ENCODE measurements at places on chromosomes 2 and 18. TPM values are rescaled to one million over a fixed set of nuclear protein-coding genes. Genes with fewer than 3 reads are reported as not detected.
A peak's percentile ranks its signal among the peaks of the same experiment; 100 is the strongest.

The ALPG gene
- total RNA-seq, result 0.16 TPM

GRCh38 chr18:6810191-6810590, 80.7 kb downstream of the ARHGAP28 start:
- peaks cover 7% of the 10 kb centered on the region for H3K4me1 ChIP-seq
- no peak for DNase-seq
- H3K36me3 ChIP-seq, result no peaks in the 10 kb centered on the region
- no peak overlapping the region for H3K27ac ChIP-seq
- no peak overlapping the region for H3K4me3 ChIP-seq

DNA sequence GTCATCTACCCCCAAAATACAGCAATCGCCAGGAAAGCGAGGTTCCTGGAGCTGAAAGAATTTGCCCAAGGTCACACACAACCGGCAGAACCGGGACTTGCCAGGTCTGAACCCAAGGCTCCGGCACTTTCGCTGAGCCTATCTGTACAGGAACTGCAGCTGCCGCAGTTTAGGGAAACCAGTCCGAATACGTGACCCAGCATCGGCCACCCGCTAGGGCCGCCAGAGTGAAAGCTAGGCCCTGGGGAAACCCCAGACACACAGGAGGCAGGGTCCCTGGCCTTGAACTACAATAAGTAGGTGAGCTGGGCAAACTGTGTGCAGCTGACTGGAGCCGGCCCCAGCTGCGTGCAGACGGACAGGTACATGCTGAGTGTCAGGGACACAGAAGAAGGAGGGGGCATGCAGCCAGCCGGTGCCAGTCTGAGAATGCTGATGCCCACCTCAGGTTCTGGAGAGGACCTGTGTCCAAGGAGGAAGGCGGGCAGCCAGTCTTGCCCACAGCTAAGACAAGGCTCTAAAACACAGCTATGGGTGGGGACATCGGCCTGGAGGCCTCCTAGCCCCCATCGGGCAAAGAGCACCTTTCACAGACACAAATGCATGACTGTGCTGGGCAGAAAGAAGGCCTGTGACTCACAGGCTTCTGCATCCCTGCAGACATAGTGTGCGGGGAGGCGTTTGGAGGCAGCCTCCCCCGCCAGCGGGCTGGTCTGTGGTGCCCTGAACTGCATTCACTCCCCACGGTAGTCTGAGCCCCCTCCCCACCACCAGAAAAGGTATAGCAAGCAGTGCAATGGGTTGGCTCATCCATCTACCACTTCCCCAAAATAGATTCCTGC, 107.4 kb upstream of the ID2 start:
- H3K27ac ChIP-seq, result peak overlapping the region; percentile 91
- no peak overlapping the region for H3K4me3 ChIP-seq
- H3K27me3 ChIP-seq, result no peaks in the 10 kb centered on the region
- peak; percentile 66 for DNase-seq
- peaks cover 35% of the 10 kb centered on the region for H3K4me1 ChIP-seq

- no peaks in the 10 kb centered on the region for H3K27me3 ChIP-seq
- no peak overlapping the region for H3K27ac ChIP-seq
- H3K36me3 ChIP-seq, result no peaks in the 10 kb centered on the region
These were observed 29.6 kb downstream of the RHOB start for GRCh38 chr2:20476481-20476880.

- no peak overlapping the region for H3K27ac ChIP-seq
- peaks cover 4% of the 10 kb centered on the region for H3K27me3 ChIP-seq
- DNase-seq, result no peak
- no peaks in the 10 kb centered on the region for H3K36me3 ChIP-seq
These were observed 1.6 kb upstream of the CROCC2 start for GRCh38 chr2:240904216-240905175.

GRCh38 chr2:25380586-25381375, 39.1 kb upstream of the DNMT3A start:
- peaks cover 11% of the 10 kb centered on the region for H3K4me1 ChIP-seq
- H3K4me3 ChIP-seq, result no peak overlapping the region
- DNase-seq, result no peak
- H3K36me3 ChIP-seq, result no peaks in the 10 kb centered on the region
- no peak overlapping the region for H3K27ac ChIP-seq

GRCh38 chr18:59570796-59571195, 126.4 kb downstream of the CCBE1 start:
- no peak for DNase-seq
- no peak overlapping the region for H3K27ac ChIP-seq
- H3K27me3 ChIP-seq, result peaks cover 7% of the 10 kb centered on the region

DNA sequence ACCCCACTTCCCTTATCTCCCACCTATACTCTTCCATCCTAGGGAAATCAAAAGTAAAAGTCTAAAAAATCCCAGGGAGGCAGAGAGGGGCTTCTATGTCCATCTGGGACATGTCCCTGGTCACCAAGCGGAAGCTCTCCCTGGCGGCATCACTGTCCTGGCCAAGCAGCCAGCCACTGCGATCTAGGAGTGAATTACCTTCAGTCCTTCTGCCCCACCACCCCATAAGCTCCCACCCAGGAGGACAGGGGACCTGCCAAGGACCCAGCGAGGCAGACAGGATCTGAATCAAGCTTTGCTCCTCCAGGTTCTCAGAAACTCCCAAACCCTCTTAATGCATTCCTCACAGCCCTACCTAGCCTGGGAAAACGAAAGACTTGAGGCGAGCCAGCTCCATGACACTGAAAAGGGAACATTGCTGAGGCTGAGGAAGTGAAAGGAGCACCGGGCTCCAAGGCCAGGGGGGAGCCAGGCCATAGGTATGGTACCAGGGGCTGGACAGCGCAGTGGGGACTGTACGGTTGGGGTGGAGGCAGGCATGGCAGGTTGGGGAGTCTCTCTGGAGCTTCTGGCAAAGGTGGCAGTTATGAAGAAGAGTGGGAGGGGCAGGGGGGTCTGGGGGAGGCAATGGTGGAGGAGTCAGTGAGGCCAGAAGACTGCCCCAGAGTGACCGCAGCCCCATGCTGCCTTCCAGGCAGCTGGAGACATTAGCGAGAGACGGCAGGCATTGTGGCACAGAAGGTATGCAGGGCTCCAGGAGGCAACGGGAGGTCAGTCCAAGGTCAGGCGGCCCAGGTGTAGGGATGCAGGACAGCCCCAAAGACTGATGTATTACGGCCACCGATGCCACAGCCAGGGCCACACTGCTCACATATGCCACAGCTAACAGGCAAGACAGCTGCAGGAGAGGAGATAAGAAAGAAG, 2.7 kb upstream of the SLC23A3 start:
- H3K27ac ChIP-seq, result no peak overlapping the region
- DNase-seq, result no peak
- H3K36me3 ChIP-seq, result no peaks in the 10 kb centered on the region
- no peak overlapping the region for H3K4me3 ChIP-seq
